Foreskin melanocyte (primary cell): ENCODE measurements at places on chromosomes 16 and 17.

DNA sequence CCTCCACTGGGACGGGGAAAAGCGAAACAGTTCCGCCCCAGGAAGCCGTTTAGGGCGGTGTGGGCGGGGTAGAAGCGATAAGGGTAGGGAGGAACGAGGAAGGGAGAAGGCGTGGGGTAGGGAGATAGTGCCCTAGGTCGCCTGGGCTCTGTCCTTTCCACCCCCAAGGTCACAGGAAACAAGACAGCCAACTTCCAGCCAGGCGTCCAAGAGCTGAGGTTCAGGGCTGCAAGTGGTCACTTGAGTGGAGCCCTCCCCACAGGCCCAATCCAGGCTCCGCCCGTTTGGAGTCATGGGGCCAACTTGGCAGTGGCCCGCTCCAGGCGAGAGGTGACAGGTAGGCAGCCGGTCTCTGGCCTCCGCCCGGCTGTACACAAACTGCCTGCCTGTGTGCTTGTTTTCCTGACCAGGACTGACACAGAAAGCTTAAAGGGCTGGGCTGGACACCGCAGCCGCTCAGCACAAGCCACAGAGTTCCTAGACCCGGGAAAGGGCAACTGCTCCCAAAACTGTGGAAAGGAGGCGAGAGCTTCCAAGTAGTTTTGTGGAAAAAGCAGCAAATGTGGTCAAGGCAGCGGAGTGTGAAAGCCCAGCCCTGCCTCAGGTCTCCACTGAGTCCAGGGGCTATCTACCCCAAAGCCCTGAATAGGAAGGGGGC, at the start of gene RILP:
Gene RILP, minus strand, starts transcription at position 23 of the 658 bp plus-strand sequence. CDS start 62 bp downstream, outside the sequence.
- DNase-seq = peak; percentile 32

- no peak for DNase-seq
These were observed 47.6 kb upstream of the IRX3 start for GRCh38 chr16:54334208-54334607.

DNA sequence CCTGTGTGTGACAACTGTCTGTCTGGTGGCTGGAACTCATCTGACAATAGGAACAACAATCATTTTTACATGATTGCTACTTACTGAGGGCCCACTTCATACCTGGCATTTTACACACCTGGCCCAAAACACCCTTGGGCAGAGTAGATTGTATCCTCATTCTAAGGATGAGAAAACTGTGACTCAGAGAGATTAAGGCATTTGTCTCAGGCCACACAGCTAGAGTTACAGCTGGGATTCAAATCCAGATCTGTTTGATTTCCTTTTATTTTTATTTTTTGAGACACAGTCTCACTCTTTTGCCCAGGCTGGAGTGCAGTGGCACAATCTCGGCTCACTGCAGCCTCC, 242.1 kb downstream of the XYLT1 start:
- DNase-seq = no peak

GRCh38 chr16:850668-851067, 50.1 kb upstream of the GNG13 start:
- no peak for DNase-seq

DNA sequence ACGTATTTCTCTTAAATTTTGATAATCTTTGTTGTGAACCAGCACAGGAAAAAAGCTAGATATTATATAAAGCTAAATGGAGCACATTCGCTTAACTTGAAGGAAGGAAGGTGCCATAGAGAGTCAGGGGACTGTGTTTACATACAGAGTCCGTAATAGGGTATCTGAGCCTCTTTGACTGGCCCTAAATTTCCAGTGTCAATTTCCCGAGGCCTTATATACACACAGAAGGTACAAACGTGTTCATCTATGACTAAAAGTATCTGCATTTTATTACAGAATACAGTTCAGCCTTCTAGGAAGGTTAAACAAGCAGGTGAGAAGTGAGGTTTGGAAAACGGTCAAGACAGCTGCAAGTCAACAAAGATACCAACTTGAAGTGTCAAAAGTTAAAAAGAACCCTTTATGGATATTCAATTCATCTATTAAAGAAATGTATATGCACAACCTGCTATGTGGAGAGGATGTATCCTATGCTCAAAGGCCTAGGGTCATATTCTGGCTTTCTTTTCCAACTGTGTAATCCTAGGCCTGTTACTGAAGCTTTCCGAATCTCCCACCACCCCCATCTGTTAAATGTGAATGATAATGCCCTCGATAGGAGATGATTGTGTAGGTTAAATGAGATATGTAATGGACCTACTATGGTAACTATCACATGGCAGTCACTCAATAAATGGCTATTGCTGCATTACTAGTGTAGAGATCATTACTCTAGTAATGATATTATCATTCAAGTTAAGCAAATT, 263.7 kb upstream of the MAF start:
- DNase-seq = no peak

- DNase-seq = no peak
These were observed 26.6 kb downstream of the CNTNAP4 start for GRCh38 chr16:76303637-76304314.

- DNase-seq = no peak
These were observed 34.6 kb upstream of the PVALEF start for GRCh38 chr17:81130385-81131361.

DNA sequence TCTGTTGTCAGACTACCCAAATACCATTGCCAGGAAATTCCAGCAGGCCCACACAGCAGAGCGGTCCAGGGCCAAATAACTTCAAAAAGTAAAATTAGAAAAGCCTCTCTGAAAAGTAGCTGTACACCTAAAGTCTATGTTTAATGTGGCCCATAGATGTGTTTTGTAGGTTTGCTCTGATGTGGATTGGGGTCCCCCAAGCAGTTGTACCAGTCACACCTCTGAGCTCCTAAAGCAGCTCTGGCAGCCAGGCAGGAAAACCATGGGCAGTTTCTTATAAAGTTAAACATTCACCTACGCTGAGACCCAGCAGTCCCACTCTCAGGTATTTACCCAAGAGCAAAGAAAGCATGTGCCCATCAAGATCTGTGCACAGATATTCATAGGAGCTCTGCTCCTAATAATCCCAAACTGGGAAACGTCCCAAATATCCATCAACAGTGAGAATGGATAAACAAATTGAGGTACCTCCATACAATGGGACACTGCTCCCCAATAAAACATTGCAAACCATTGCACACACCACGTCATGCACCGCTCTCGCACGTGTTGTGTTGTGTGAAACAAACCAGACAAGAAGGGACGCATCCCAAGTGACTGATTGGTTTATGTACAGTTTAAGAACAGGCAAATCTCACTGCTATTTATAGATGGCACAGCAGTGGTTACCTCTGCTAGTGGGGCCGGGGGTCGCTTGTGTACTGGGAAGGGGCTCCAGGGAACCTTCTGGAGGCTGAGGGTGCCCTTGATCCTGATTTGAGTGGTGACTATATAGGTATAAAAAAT, 15.8 kb upstream of the PRM1 start:
- no peak for DNase-seq
